ENCODE measurements at places on chromosomes 11 and 22. TPM values are rescaled to one million over a fixed set of nuclear protein-coding genes. Genes with fewer than 3 reads are reported as not detected.

- DNase-seq = no peak
Observed at GRCh38 chr22:49373289-49373666, 454.4 kb downstream of the BRD1 start.

GRCh38 chr11:74332291-74332690 is 20.9 kb upstream of the P4HA3 start:
- no peak for DNase-seq

The COX8A gene
- total RNA-seq = 1,062 TPM

DNA sequence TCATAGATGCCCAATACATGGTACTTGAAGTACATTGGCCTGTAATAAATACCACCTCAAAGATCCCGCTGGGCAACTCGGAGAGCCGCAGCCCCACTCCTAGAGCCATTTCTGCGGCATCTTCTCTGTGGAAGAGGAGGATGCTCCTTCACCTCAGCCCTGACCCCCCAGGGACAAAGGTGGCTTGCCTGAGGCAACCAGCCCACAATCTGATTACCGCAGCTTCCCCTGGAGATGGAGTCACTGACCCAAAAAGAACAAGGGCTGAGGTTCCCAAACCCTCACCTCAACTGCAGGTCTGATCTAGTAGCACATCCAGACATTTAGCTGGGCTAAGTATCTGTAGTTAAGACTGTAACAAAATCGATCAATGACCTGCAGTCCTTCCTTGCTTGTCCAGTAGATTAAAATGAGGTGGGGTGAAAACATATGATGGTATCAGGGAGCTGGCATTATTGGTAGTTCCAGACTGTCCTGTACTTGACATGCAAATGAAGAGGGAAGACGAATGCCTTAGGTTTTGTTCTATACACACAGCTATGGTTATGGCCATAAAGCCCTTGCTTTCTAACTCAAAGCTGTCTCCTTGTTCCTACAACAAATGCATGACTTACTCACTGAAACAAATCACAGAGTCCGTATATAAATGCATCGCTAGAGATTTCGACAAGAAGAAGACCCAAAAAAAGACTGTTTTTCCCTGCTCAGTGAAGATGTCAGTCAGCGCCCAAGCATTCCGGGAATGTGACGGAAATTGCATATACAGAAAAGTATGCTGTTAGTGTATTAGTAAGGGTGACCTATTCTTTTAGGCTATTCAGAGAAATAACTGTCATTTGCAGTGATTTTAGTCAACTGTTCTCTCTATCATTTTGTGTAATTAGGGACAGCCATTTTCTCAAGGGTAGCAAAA is 33.7 kb downstream of the C11orf71 start:
- peak; percentile 93 for DNase-seq

The PRSS23 gene
- 71.6 TPM for total RNA-seq

The CADM1 gene
- total RNA-seq = 4.1 TPM

The HEPN1 gene
- not detected for total RNA-seq

DNA sequence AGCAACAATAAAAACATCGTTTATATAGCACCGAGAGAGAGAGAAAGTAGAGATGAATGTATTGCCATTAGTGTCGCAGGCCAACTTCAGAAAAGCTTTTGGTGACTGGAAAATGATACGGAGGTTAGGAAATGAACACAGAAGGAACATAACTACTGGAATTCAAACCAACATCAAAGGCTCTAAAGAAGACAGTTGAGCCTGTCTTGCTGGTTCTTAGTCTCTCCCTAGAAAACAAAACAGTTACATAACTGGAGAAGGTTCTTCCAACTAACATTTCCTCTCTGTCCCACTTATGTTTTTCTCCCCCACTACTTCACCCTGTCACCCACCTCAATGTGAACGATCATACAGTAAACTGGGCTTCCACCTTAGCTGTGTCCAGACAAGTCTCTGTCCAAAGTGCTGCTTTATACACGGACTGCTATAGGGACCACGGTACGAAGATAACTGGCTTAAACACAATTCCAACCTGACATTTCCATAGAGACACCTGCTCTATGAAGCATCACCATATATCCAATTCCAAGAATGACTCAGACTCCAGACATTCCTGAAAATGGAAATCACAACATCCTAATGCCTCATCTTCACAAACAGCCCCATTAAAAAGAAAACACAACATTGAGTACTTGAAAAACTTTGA is 85.2 kb upstream of the ARHGAP32 start:
- DNase-seq = no peak

The APLNR gene
- total RNA-seq = not detected

The FDXACB1 gene
- total RNA-seq = 3.7 TPM

Measured in SJSA1 (cell line).